ENCODE measurements at places on chromosomes 3 and 15.

DNA sequence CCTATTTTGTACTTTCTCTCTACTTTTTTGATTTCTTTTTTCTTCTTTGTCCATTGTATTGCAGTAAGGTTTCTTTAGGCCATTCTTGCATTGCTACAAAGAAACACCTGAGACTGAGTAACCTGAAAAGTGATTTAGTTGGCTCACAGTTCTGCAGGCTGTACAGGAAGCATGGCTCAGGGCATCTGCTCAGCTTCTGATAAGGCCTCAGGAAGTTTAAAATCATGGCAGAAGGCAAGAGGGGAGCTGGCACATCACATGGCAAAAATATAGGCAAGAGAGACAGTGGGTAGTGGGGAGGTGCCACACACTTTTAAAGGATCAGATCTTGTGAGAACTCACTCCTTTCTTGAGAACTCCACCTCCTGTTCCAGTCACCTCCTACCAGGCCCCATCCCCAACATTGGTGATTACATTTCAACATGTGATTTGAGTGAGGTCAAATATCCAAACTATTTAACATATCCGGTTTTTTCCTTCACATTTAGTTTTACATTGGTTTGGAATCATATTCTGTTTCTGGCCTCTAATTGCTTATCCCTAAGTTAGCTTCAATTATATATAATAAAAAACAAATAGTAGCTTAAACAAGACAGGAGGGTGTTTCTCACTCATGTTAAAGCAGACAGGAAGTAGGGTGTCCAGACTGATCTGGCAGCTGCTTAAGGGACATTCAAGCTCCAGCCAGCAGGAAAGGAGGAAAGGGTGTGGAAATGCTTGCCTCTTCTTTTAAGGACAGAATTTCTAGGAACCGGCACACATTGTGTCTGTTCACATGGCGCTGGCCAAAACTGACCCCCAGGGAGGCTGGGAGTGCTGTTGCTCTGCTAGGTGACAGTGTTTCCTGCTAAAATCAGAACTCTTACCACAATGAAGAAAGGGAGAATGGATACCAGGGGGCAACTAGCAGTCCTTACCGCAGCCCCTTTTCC is 28.8 kb upstream of the SKOR1 start:
- no peak for DNase-seq

DNA sequence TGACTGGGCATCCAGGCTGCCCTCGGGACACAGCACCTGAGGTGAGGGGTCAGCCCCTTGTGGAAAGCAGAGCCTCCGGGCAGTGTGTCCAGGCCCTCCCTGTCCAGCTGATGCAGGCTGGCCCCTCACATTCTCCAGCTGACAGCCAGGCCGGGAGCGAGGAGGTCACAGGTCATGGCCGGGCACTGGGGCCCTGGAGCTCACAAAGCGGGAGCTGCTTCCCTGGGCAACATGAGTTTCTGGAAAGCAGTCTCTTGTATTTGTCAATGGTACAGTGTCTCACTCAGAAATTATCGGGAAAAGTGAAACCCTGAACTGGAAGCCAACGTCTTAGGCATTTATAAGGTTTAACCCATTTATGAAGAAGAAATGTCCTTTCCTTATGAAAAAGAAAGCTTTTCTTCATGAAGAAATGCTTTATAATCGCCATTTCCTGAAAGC is 118.5 kb downstream of the OPA1 start:
- DNase-seq, result no peak

DNA sequence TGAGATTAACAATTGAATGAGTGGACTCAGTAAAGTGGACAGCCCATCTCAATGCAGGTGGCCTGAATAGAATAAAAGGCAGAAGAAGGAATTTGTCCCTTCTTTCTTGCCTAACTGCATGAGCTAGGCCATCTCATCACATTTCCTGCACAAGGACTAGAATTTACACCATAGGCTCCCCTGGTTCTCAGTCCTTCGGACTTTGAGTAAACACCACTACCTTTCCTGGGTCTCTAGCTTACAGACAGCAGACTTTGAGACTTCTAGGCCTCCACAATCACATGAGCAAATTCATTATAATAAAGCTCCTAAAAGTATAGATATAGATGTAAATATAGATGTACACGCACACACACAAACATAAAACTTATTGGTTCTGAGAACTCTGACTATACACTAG is 28.3 kb downstream of the MTHFS start:
- DNase-seq, result no peak

- no peak for DNase-seq
These were observed 603 bp downstream of the EIF1B start for GRCh38 chr3:40309925-40310695.

DNA sequence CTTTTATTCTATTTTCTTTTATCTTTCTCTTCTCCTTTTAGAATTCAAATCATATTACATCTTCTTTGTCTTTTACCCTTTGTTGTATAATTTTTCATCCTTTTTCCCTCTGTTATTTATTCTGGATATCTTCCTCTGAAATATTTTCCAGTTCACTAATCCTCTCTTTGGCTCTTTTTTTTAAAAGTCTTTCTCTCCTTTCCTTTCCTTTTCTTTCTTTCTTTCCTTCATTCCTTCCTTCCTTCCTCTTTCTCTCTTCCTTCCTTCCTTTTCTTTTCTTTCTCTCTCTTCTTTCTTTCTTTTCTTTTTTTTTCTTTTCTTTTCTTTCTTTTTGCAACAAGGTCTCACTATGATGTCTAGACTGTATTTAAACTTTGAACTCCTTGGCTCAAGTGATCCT is 9.3 kb downstream of the SUSD5 start:
- DNase-seq, result no peak

- no peak for DNase-seq
These were observed 137.0 kb downstream of the EPHB1 start for GRCh38 chr3:134932035-134932434.

GRCh38 chr3:176581589-176581988 is 615.7 kb downstream of the TBL1XR1 start:
- no peak for DNase-seq

GRCh38 chr3:183502237-183503181 is 53.0 kb downstream of the KLHL6 start:
- no peak for DNase-seq

GRCh38 chr3:177595530-177596188 is 398.4 kb upstream of the TBL1XR1 start:
- DNase-seq, result no peak

GRCh38 chr3:152257563-152258035 is 11.1 kb upstream of the MBNL1 start:
- DNase-seq, result no peak

DNA sequence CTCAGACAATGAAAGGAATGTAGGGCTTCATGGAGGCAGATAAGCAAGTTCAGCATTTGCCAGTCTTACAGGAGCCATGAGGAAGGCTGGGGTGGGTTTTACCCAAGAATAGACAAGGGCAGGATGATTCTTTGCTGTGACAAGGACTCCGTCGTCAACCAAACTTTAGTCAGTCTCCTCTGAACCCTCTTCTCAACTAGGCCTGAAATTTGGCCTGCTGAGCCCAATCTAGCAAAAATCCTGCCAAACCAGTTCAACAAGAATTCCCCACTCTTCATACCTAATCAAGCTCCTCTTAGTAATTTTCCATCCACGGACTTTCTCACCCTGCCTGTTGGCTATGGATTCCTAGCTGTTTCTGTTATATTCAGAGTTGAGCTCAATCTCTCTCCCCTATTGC is 280.5 kb downstream of the TBL1XR1 start:
- DNase-seq, result no peak

GRCh38 chr15:68783226-68784058 is 37.3 kb downstream of the ANP32A start:
- DNase-seq, result peak; percentile 34

DNA sequence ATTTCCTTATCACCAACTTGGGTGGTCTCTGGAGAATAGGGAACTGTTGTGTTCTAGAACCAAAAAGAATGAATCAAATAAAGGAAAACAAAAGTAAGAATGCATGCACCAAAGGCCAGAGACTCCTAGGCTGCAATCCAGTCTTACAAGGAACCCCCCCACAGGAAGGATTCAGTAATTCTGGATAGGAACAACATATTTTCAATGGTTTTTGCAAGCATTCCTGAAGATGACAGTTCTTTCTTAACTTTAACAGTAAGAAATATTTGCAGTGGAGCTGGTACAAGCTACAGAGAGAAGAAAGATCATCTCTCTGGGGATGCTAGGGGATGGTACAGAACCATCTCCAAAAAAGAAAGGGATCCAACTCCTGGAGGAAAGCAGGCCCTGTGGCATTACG is 116.2 kb upstream of the CHRM5 start:
- DNase-seq, result no peak

DNA sequence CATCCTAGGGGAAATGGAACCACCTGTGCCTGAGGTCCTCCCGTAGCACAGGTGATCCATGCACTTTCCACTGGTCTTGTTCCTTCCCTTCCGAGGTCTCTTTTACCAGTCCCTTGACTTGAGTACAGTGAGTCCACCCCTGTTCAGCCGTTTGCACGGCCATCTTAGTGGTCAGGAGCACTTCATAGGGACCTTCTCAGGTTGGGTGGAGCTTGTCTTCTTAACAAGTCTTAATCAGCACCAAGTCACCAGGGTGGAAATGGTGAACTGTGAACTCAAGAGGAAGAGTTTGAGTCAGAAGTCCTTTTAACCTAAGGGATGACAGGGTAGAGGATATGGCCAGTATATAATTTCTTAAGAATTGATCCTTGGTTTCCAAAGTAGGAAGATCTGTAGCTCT is 21.4 kb downstream of the ARL8B start:
- no peak for DNase-seq

- no peak for DNase-seq
These were observed 28.4 kb upstream of the SHC4 start for GRCh38 chr15:48992096-48992495.

DNA sequence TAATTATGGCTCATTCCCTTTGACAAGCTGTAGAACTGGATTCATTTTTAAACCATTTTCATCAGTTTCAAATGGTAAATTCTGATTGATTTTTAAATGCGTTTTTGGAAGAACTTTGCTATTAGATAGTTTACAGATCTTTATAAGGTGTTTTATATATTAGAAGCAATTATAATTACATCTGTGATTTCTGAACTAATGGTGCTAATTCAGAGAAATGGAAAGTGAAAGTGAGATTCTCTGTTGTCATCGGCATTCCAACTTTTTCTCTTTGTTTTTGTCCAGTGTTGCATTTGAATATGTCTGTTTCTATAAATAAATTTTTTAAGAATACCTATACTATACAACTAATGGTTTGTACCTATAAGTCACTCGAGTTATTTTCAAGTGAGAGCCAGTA is 62.7 kb downstream of the PXYLP1 start:
- no peak for DNase-seq

- no peak for DNase-seq
These were observed 8.4 kb downstream of the SLC28A1 start for GRCh38 chr15:84892786-84893307.

GRCh38 chr3:12280357-12280806 is 8.5 kb upstream of the PPARG start:
- no peak for DNase-seq

- no peak for DNase-seq
These were observed 14.0 kb downstream of the CAPN7 start for GRCh38 chr3:15220056-15220455.

- DNase-seq, result no peak
These were observed 7.3 kb downstream of the NEK4 start for GRCh38 chr3:52763466-52763865.

- no peak for DNase-seq
These were observed 35.2 kb downstream of the BHLHE40 start for GRCh38 chr3:5014391-5014790.

- DNase-seq, result no peak
These were observed 48.9 kb downstream of the STT3B start for GRCh38 chr3:31581660-31582059.

GRCh38 chr15:48616216-48616615 is 29.3 kb downstream of the FBN1 start:
- no peak for DNase-seq

DNA sequence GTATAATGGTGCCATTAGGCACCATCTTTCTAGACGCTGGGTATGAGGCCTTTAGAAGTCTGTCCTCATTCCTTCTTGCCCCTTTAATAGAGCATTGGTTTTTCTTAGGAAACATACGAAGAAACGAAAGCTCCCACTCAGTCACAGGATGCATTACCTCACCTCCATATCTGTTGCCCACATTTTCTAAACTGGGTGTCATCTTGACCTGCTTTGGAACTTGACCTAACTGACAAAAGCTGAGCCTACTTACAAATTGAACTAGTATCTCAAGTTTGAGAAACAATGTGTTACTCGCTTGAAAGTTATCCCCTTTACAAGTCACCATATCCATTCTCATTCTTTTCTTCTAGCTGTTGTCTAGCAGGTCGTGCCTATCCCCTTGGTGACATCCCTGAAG is 102.7 kb downstream of the VPS8 start:
- DNase-seq, result no peak

GRCh38 chr15:92613841-92614240 is 41.7 kb downstream of the FAM174B start:
- no peak for DNase-seq

DNA sequence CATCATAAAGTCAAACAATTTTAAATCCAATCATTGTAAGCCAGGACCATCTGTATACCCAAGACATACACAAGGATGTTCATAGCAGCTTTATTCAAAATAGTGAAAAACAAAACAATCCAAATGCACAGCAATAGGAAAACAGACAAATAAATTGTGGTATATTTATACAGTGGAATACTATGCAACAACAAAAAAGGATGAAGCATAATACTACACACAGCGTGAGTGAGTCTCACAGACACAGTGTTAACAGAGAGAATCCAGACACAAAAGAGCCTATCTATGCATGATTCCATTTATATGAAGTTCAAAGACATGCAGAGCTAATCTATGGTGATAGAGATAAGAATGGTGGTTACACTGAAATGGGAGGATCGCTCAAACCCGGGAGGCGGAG is 5.6 kb upstream of the MUC20 start:
- no peak for DNase-seq

DNA sequence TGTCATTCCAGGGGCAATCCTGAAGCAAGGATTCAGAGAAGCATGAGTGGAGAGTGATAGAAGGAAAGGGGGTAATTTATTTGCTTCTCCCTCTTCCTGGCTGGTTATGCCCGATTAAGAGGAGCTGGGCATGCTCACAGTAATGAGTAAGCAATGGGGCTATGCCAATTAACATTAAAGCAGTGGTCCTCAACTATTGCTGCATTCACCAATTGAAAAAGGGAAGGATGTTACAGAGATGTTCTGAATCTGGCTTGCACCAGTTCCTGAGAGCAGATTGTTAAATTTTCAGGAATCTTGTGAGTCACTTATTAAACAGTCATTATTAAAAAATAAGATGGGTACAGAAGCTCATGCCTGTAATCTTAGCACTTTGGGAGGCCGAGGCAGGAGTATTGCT is 85.9 kb upstream of the ZBTB20 start:
- no peak for DNase-seq

DNA sequence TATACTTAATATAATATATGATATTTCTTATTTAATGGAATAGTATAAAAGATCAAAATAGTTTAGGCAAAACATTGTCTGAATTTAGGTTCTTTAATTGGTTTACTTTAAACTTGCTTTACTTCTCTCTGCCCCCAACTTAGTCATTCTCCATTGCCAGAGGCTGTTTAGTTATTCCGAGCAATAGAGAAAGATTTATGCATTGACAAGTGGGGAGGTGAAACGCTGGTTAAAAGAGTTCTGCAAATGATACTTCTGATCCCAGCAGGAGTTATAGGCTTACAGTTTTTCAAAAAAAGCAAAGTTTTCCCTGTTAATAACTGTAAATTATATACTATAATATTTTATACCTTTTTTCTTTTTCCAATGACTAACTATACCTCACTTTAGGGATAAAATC is 145.4 kb downstream of the EPHA3 start:
- DNase-seq, result no peak

- DNase-seq, result no peak
These were observed 89.6 kb upstream of the SEC13 start for GRCh38 chr3:10410383-10411002.

GRCh38 chr3:184820525-184820924 is 8.6 kb downstream of the VPS8 start:
- DNase-seq, result no peak

All from activated CD4-positive, alpha-beta T cell treated with anti-CD3 and anti-CD28 coated beads for 24 hours (primary cell).